Cerebellar cortex (tissue), 1 donor: ENCODE measurements at places on chromosomes 4 and X.

DNA sequence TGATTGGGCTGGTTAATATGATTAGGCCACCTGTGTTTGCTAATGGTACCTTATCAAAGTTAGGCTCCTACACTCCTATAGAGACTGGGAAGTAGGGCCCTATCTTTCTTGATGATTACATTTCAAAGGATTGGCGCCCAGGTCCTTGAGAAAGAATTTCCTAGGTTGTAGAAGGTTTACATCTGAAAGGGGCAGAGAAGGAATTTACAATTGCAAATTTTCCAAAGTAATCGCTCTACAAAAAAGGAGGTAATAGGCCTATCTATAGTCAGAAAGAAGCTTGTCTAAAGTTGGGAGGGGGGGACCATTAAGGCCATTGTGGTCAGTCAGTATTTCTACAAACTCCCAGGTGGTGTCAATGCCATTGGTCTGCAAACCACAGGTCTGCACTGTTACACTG, 638.4 kb downstream of the IL1RAPL1 start:
- DNase-seq = no peak

- no peak for DNase-seq
Measured at GRCh38 chr4:61882381-61882780, 682.3 kb downstream of the ADGRL3 start.

- DNase-seq = no peak
Measured at GRCh38 chr4:13903901-13904300, 276.4 kb upstream of the BOD1L1 start.

GRCh38 chr4:184356366-184356765, 118.0 kb downstream of the IRF2 start:
- DNase-seq = no peak

GRCh38 chr4:33959519-33959918, 2284.8 kb downstream of the ARAP2 start:
- DNase-seq = no peak

GRCh38 chr4:168095776-168096406, 3.6 kb downstream of the ANXA10 start:
- no peak for DNase-seq
